ENCODE measurements at places on chromosomes 4 and X.

GRCh38 chr4:4712800-4713528, 146.5 kb upstream of the MSX1 start:
- DNase-seq: no peak

DNA sequence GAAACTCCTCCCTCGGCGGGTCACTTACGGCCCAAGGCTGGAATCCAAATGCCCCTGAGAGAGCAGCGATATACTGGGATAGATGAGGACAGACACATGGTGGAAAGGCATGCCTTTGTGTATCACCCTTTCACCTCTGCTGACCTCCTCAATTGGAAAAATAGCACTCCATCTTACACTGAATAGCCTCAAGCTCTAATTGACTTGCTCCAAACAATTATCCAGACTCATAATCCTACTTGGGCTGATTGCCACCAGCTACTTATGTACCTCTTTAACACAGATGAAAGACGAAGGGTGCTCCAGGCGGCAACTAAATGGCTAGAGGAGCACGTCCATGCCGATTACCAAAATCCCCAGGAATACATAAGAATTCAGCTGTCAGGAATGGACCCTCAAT, 1142.2 kb downstream of the ARAP2 start:
- DNase-seq: no peak

- no peak for DNase-seq
Observed at GRCh38 chrX:123170546-123170945, 13.5 kb upstream of the GRIA3 start.

DNA sequence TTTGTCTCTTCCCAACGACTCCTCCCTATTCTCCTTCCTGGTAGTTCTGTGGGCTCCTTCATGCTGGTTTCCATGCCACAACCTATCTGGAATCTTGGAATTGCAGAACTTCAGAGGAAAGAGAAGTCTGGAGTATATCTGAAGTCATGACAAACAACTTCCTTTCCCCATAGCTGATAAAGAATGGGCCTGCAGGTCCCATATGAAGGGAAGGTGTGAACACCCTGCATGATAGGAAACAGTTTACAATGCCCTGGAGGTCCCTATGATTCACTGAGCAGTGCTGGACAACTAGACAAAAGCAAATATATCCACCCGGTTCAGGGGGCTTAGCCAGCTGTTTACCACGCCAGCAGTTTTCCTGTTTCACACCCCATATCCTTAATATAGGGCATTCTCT, 19.4 kb downstream of the FAM9C start:
- DNase-seq: no peak

DNA sequence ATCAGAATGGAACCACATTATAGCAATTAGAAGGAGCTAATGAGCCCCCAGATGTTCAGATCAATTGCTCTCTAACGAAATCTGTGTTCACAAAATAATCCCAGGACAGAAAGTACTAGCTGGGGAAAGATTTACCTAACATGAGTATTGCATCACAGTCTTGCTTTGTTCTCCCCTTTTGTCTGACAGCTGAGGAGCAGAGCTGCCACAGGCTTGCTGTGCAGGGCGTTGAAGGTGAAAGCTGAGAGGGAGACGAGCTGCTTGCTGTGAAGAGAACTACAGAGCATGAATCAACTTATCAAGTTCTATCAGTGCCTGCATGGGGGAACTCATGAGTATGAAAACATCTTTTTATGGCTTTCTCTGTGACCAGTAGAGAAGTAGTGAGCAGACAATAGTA, 441.2 kb downstream of the CENPC start:
- DNase-seq: no peak

GRCh38 chr4:155434904-155435303, 58.1 kb upstream of the MAP9 start:
- no peak for DNase-seq

- DNase-seq: no peak
Observed at GRCh38 chr4:174708381-174708780, 120.7 kb downstream of the GLRA3 start.

DNA sequence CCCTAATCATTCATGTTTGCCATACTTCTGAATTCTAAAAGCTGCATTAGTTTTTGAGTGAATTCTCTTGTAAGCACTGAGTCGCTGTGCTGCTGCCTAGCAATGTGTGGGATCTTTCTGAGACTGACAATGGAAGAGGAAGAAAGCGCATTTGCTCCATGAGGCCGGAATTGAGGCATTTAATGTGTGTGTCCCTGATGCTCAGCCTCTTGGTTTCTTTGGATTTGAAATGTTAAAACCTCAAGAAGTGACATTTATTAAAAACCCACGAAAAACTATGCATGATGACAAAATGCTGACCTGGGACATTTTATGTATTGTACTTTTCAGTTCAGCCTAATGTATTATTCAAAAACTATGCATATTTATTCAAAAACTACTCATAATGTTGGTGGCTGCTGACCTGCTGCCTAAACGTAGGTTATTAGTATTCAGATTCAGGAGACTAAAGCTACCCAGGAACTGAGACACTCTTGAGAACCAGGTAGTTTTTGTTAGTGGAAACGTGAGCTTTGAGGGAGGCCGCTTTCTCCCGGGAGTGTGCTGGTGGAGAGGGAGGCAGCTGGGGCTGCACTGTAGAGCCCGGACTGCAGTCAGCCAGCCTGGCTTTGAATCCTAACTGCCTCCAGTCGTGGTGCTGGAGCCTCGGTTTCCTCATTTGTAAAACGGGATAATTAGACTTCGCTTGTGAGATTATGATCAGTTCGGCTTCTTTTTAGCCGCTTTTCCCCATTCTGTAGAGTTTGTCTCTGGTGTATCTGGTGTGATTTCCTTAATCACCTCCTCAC, 11.3 kb downstream of the RGS12 start:
- no peak for DNase-seq

DNA sequence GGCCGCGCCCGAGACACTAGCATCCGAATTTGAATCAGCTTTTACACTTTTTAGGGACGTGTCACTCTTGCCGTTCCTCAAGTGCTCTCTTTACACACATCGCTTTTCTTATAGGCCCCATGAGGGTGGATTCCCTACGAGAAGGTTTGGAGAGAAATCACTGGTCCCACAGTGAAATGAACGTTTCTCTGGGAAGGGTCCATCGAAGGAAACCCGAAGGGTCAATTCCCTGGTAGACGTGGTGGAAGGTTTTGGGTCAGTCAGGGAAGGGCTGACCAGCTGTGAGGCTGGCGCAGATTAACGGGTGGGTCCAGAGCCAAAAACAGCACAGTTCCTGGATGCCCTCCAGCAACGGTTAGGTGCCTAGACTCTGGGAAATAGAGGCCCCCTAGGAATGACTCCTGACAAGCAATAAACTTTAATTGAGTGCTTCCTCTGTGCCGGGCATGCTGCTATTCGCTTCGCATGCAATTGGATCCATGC, 35.9 kb downstream of the ETDC start:
- DNase-seq: peak; percentile 5

GRCh38 chrX:109440475-109440874, 41.4 kb downstream of the GUCY2F start:
- no peak for DNase-seq

DNA sequence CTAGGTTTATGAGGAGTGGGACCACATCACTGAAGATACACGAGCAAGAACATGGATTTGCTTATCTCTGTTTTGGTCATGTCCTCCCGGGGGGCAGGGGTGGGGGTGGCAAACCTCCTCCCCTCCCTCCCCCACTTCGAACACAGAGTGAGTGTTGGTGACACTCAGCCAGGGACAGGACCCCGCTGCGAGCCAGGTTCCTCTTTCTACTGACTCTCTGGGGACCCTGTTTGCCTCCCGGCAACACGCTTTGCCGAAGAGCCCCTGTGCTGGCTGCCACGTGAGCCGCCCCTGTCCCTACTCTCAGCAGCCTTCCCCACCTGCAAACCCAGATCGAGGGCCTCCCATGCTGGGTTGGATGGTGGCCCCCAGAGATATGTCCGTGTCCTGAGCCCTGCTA, 34.7 kb downstream of the P2RY8 start:
- no peak for DNase-seq

DNA sequence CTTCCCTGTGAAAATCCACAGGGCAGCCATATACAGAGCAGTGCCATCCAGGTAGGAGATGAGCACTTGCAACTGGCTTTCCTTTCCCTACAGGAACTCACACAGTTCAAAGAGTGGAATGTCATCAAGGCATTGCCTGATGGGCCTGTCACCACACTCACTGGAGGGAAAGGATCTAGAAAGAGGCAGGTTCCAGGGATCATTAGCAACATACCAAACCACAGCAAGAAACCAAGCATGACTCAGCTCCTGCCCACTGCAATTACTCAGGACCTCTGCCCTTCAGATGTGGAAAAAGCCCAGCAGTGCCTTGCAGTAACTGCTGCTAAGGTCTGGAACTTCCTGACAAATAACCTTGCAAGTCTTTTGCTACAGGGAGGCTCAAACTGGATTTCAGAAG, 101.2 kb downstream of the ZNF674 start:
- peak; percentile 50 for DNase-seq
